Endothelial cell of umbilical vein (primary cell): ENCODE measurements at places on chromosomes 2 and 18. TPM values are rescaled to one million over a fixed set of nuclear protein-coding genes. Genes with fewer than 3 reads are reported as not detected.

GRCh38 chr2:122319539-122320132 lies 564.2 kb downstream of the TSN start:
- no peak overlapping the region for H3K27ac ChIP-seq
- H3K36me3 ChIP-seq = no peaks in the 10 kb centered on the region
- H3K4me3 ChIP-seq = no peak overlapping the region

- no peaks in the 10 kb centered on the region for H3K27me3 ChIP-seq
- DNase-seq = no peak
- H3K36me3 ChIP-seq = peaks cover 5% of the 10 kb centered on the region
- no peak overlapping the region for H3K4me3 ChIP-seq
- H3K27ac ChIP-seq = no peak overlapping the region
- H3K4me1 ChIP-seq = no peaks in the 10 kb centered on the region
These were observed 16.6 kb downstream of the SP110 start for GRCh38 chr2:230203110-230203676.

DNA sequence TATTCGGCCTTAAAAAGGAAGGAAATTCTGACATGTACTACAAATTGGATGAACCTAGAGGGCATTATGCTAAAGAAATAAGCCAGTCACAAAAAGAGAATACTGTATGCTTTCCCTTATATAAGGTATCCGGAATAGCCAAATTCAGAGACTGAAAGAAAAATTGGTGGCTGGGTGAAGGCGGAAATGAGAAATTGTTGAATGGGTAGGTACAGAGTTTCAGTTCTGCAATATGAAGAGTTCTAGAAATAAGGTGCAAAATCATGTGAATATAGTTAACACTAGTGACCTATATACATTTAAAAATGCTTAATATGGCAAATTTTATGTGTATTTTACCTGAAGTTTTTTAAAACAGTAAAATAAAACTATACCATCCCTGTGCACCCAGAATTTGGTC lies 43.1 kb downstream of the RMP24 start:
- no peak overlapping the region for H3K4me3 ChIP-seq
- no peaks in the 10 kb centered on the region for H3K36me3 ChIP-seq
- no peaks in the 10 kb centered on the region for H3K27me3 ChIP-seq
- no peaks in the 10 kb centered on the region for H3K4me1 ChIP-seq

- peaks cover 18% of the 10 kb centered on the region for H3K4me1 ChIP-seq
- no peaks in the 10 kb centered on the region for H3K36me3 ChIP-seq
- no peak overlapping the region for H3K4me3 ChIP-seq
- DNase-seq = peak; percentile 59
These were observed 8.0 kb downstream of the GNLY start for GRCh38 chr2:85702172-85702571.

- H3K4me1 ChIP-seq = peaks cover 1% of the 10 kb centered on the region
- H3K27ac ChIP-seq = no peak overlapping the region
- no peaks in the 10 kb centered on the region for H3K27me3 ChIP-seq
- H3K36me3 ChIP-seq = no peaks in the 10 kb centered on the region
These were observed 11.6 kb downstream of the NOSTRIN start for GRCh38 chr2:168814046-168814445.

DNA sequence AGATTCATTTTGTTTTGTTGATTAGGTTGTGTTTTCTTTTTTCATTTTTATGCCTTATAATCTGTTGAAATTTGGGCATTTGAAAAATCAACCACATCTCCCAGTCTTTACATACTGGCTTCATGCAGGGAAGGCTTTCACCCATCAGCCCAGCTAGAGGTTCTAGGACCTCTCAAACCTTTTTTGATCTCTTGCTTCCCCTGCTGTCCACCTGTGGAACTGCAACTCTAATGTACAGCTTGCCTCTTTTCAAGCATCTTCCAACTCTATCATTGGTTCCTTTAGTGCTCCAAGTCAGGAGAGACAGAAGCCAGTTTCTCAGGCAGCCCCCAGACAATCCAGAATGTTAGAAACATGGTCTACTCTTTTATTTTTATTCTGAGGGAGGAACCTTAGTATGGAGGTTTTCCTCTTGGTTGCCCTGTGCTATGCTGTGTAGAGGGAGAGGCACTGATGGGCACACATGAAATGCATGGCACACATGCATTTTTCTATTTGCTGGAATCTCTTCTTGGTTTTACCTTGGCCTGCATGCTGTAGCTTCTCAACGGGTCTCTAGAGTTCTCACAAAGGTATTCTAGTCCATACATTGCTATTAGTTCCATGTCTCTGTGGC lies 107.2 kb upstream of the L3MBTL4 start:
- H3K36me3 ChIP-seq = no peaks in the 10 kb centered on the region
- no peak overlapping the region for H3K4me3 ChIP-seq
- peak; percentile 52 for DNase-seq
- H3K4me1 ChIP-seq = no peaks in the 10 kb centered on the region
- no peaks in the 10 kb centered on the region for H3K27me3 ChIP-seq
- no peak overlapping the region for H3K27ac ChIP-seq

CXCR4 gene
- 52.4 and 81.0 TPM in 2 replicates for total RNA-seq
